ENCODE measurements at places on chromosomes 16 and 17.

DNA sequence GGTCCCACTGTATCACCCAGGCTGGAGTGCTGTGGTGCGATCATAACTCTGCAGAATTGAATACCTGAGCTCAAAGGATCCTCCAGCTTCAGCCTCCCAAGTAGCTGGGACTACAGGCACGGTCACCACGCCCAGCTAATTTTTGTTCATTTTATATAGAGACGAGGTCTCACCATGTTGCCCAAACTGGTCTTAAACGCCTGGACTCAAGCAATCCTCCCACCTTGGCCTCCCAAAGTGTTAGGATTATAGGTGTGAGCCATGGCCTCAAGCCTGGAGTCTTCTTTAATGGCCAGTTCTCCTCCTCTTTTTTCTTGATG is 484 bp downstream of the CD300LB start:
- no peak for DNase-seq

DNA sequence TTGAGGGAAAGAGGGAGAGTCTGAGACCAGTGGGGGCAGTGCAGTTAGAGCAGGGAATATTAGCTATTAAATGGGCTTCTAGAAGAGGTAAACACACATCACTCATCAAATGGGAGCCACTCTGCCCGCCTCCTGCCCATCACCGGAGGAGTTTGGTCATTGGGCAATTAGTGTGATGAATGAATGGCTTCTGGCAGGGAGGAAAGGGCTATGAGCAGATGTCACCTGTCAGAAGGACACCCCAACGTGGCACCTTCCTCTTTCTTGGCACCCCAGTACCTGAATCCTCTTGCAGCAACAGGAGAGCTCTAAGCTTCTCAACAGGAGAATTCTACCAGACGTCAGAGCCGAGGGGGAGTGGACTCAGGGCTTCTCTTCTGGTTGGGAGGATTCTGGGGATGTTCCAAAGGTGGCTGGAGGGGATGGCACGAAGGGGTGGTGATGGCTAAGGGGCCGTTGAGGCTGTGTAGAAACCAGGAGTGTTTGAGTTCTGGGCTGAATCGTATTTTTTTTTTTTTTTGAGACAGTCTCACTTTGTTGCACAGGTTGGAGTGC is 11.0 kb downstream of the C1QTNF1 start:
- DNase-seq: no peak

- no peak for DNase-seq
These were observed 20.7 kb upstream of the CCDC92B start for GRCh38 chr17:2770129-2770528.

DNA sequence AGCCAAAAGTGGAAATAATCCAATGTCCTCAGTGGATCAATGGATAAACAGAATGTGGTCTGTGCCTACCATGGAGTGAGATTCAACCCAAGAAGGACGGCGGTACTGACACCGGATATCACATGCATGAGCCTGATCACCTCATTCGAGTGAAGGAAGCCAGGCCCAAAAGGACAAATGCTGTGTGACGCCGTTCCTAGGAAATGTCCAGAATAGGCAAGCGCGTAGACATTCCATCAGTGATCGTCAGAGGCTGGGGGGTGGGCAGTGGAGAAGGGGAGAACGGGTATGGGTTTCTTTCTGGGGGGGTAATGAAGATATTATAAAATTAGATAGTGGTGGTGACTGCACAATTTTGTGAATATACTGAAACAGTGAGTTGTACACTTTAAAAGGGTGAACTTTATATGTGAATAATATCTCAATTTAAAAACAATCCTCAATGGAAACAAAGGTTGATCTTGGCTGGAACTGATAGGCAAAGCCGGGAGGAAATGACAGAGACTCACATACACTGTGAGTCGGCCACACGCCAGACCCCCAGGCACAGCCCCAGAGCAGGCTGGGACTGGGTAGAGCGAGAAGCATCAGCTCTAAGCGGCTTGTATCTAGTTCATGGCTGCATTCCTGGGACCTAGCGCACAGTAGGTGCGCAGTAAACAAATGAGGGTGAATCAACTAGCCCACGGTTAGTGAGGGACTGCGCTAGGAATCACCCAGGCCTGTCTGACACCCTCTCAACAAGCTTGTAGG is 3.5 kb downstream of the DBNDD1 start:
- DNase-seq: no peak

- DNase-seq: no peak
These were observed 5.0 kb downstream of the HAPSTR1 start for GRCh38 chr16:9096416-9096952.
